ENCODE measurements at places on chromosomes 2 and 18. TPM values are rescaled to one million over a fixed set of nuclear protein-coding genes. Genes with fewer than 3 reads are reported as not detected.

GRCh38 chr18:21980744-21981143, 188.6 kb upstream of the GATA6 start:
- H3K36me3 ChIP-seq = no peaks in the 10 kb centered on the region
- no peak for DNase-seq
- no peaks in the 10 kb centered on the region for H3K4me1 ChIP-seq
- H3K27ac ChIP-seq = no peak overlapping the region

GRCh38 chr2:204664708-204665121, 119.4 kb downstream of the PARD3B start:
- H3K4me1 ChIP-seq = no peaks in the 10 kb centered on the region
- H3K36me3 ChIP-seq = no peaks in the 10 kb centered on the region
- no peaks in the 10 kb centered on the region for H3K27me3 ChIP-seq
- no peak overlapping the region for H3K4me3 ChIP-seq
- no peak overlapping the region for H3K27ac ChIP-seq

- DNase-seq = no peak
- H3K36me3 ChIP-seq = no peaks in the 10 kb centered on the region
- no peak overlapping the region for H3K27ac ChIP-seq
- H3K4me1 ChIP-seq = no peaks in the 10 kb centered on the region
- H3K4me3 ChIP-seq = no peak overlapping the region
Observed at GRCh38 chr2:179263015-179263414, 1.6 kb downstream of the SESTD1 start.

DNA sequence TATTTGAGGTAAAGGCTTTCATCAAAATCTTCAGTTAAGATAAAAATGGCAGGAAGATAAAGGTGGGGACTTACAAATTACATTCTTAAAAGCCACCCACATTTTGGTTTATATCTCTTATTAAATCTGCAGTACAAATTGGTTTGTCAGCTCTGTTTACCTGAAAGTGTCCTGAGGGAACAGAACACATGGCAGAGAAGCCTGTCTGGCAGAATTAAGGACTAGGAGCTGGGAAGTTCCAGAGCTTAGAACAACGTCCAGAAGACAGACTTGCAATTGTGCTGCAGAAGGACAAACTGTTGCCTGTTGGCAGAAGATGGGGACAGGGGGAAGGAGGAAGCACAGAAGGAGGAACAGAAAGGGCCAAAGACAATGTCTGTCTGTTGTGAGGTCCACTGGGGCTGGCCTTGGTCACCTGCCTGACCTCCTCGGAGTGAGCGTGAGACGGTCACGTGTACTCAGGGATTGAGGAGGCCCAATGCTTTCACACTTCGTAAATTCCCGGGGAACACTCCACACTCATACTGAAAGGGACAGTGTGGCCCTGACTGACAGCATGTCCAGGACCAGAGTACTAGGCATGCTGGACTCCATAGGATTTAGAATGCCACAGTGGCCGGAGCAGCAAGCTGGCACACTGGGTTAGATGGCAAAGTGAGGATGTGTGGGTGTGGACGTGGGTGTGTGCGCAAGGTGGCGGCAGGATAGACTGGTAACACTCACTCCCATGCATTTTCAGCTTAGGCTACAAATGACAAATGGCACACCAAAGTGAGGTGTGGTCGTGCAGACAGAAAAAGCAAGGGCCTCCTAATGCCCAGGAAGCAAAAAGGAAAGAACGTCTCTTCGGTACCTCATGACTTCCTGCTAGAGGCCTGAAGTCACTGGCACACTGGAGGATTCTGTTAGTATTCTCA, 210.9 kb upstream of the REV1 start:
- no peaks in the 10 kb centered on the region for H3K27me3 ChIP-seq
- H3K4me1 ChIP-seq = no peaks in the 10 kb centered on the region
- no peak overlapping the region for H3K4me3 ChIP-seq
- no peak overlapping the region for H3K27ac ChIP-seq

DNA sequence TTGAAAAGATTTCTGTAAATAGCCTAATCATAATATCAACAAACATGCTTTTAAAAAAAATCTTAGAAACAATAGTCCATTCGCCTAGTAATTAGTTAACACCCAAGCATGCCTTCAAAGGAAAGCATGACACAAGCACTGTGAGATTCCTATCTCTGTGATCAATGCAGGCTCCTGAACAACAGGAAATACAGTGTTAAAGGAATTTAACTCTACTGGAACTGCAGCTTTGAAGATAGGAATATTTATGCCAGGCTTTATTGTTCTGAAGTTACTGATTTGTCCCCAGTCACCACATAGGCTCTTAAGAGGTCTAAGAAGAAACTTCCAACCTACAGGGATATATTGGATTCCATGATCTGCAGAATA, 15.4 kb upstream of the FAM124B start:
- no peak overlapping the region for H3K27ac ChIP-seq
- DNase-seq = no peak
- no peaks in the 10 kb centered on the region for H3K36me3 ChIP-seq

GRCh38 chr2:63506320-63506719, 82.0 kb downstream of the WDPCP start:
- no peak overlapping the region for H3K4me3 ChIP-seq
- H3K4me1 ChIP-seq = no peaks in the 10 kb centered on the region
- DNase-seq = no peak
- no peak overlapping the region for H3K27ac ChIP-seq
- no peaks in the 10 kb centered on the region for H3K27me3 ChIP-seq

DNA sequence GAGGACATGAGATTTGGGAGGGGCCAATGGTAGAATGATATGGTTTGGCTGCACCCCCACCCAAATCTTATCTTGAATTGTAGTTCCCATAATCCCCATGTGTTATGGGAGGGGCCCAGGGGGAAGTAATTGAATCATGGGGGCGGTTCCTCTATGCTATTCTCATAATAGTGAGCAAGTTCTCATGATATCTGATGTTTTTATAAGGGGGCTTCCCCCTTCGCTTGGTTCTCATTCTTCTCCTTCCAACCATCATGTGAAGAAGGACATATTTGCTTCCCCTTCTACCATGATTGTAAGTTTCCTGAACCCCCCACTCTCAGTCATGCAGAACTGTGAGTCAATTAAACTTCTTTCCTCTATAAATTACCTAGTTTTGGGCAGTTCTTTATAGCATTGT, 37.0 kb upstream of the ERMN start:
- peaks cover 25% of the 10 kb centered on the region for H3K4me1 ChIP-seq
- no peak overlapping the region for H3K27ac ChIP-seq
- H3K36me3 ChIP-seq = no peaks in the 10 kb centered on the region
- H3K4me3 ChIP-seq = no peak overlapping the region
- DNase-seq = no peak

GRCh38 chr2:54589340-54590215, 133.5 kb downstream of the SPTBN1 start:
- no peaks in the 10 kb centered on the region for H3K36me3 ChIP-seq
- no peak overlapping the region for H3K27ac ChIP-seq
- DNase-seq = peak; percentile 41
- H3K4me1 ChIP-seq = peaks cover 84% of the 10 kb centered on the region
- H3K27me3 ChIP-seq = no peaks in the 10 kb centered on the region

DNA sequence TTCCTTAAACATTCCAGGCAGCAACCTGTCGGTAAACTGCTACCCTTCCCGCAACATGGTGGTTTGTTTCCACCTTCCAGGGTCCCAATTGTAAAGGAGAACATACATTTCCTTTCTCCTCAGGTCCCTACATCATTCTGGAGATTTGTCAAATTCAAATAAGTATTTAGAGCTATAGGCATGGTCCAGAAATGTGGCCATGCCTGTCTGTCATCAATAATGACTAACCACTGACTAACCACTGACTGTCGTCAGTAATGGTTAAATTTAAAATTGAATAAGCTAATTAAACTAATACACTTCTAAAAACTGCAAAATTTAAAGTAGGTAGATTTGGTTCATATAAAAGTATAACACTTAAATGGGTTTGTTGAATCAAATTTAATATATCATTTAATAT, 984.0 kb upstream of the SLC39A10 start:
- no peaks in the 10 kb centered on the region for H3K36me3 ChIP-seq
- no peaks in the 10 kb centered on the region for H3K27me3 ChIP-seq
- no peak for DNase-seq
- no peak overlapping the region for H3K4me3 ChIP-seq
- H3K27ac ChIP-seq = no peak overlapping the region
- H3K4me1 ChIP-seq = no peaks in the 10 kb centered on the region

- peaks cover 13% of the 10 kb centered on the region for H3K4me1 ChIP-seq
- no peak for DNase-seq
- peak within 1 kb of the TSS; percentile 60 for H3K27ac ChIP-seq
- H3K27me3 ChIP-seq = no peaks in the 10 kb centered on the region
Observed at GRCh38 chr18:35581546-35581897, at the start of gene GALNT1. Gene GALNT1, plus strand, starts transcription at chr18:35581740. Its CDS starts 72,923 bp downstream, at chr18:35654663.

GRCh38 chr2:198285216-198285615, 480.8 kb downstream of the PLCL1 start:
- no peak overlapping the region for H3K4me3 ChIP-seq
- no peaks in the 10 kb centered on the region for H3K36me3 ChIP-seq
- H3K27me3 ChIP-seq = no peaks in the 10 kb centered on the region
- H3K27ac ChIP-seq = no peak overlapping the region
- no peaks in the 10 kb centered on the region for H3K4me1 ChIP-seq

The TTC31 gene
- 28.0 TPM for total RNA-seq

The CPLX4 gene
- not detected for total RNA-seq

The SLC40A1 gene
- total RNA-seq = 2.7 TPM

The FABP1 gene
- not detected for total RNA-seq

The EFEMP1 gene
- not detected for total RNA-seq

The CCDC138 gene
- total RNA-seq = 12.8 TPM

The GCG gene
- total RNA-seq = not detected
